ENCODE measurements at places on chromosomes 7 and 10.

GRCh38 chr7:47482013-47482875 is 99.7 kb downstream of the TNS3 start:
- peak; percentile 45 for DNase-seq

DNA sequence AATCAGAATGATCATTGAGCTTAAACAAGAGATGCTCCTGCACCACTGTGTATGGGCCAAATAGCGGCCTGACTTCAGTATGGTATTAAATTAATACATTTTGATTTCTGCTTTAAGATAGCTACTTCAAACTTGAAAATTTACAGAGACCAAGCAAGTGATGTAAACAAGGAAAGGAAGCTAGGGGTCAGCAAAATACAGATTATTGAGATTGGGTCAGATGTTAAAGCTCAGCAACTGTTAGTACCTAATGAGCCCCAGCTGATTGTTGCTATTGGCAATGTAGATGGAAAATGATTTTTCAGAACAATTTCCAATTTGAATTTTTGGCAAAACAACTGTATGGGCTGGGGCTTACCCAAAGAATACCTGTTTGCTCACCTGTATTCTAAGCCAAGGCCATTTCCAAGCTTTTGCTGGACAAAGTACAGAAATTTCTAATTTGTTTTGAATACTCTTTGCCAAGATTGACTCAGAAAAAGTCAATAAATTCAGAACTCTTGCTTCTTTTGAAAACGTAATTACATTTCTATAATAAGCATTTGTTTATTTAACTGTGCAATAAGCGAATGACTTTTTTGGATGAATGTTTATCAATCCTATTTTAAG is 23.0 kb upstream of the DLD start:
- no peak for DNase-seq

DNA sequence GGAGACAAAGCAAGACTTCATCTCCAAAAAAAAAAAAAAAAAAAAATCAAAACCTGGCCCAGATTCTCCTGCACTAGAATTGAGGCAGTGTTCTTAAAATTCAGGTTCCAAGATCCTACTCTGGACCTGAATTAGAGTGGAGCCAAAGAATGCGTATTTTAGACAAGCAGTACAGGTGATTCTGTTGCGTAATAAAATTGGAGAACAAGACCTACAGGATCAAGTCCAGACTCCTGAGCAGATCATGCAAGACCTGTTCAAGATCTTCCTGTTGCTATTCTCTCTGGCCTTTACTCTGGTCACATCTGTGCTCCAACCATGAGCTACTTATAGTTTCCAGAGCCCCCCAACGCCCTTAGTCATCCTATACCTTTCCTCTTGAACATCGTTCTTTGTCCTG is 51.5 kb upstream of the RSBN1L start:
- no peak for DNase-seq

DNA sequence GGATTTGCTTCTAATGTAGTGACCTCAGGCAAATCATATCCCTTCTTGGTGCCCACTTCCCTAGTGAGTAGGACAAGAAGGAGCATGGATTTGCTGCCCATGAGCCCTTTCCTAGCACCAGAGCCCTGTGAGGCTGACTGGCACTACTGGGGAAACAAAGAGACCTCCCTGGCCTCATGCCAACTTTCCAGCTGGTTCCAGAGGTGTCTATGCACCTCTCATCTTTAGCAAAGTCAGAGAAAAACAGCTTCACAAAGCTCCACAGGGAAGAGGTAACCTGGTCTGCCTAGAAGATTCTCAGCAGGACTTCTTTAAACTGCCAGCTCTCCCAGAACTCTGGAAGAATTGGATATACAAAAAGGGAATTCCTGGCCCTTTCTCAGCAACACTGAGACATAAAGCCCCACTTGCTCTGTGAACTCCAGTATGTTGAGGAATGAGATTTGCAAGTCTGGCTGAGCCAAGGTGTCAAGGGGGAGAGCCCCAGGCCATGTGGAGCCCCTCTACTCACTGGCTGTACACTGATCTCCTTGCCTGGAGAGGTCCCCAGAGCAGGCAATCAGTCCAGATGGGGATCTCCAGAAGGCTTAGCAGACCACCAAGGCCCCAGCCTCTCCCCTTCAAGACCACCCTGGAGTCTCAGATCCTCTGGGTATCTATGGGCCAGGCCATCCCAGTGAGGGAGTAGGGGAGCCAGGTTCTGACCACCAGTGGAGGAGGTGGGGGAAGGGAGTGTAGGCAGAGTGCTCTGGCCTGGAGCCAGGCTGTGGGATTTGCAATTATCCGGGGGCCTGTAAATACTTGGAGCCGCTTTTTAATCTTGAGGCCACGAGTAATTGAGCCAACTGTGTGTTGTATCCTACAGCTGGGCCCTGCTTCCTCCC is 24.4 kb upstream of the RBM20 start:
- no peak for DNase-seq

DNA sequence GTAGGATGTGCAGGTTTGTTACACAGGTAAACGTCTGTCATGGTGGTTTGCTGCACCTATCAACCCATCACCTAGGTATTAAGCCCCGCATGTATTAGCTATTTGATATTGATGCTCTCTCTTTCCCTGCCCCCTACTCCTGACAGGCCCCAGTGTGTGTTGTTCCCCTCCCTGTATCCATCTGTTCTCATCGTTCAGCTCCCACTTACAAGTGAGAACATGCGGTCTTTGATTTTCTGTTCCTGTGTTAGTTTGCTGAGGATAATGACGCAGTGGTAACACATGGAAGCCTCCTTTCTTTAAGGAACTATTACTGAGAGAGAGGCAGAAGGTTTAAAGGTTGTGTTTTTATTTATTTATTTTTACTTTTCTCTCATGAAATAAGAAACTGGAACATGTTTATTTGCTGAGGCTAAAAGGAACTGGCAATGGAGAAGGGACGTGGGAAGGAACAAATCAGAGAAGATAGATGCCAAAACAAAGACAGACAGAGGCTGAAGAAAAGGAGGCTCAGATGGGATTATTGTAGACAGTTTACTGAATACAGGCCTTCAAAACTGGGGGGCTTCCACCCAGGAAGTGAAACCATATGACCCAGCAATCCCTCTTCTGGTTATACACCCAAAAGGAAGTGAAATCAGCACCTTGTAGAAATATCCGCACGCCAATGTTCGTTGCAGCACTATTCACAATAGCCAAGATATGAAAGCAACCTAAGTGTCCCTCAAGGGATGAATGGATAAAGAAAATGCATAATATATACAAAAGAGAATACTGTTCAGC is 556.3 kb downstream of the GRM8 start:
- DNase-seq: no peak

- DNase-seq: no peak
Measured at GRCh38 chr10:51488766-51489408, 210.5 kb downstream of the CSTF2T start.

GRCh38 chr7:22726907-22727713 is at the start of gene IL6:
Gene IL6 (plus strand): TSS chr7:22727200. CDS start chr7:22727263, 63 bp downstream.
- DNase-seq: peak; percentile 85

GRCh38 chr10:3528823-3529403 is 256.1 kb downstream of the KLF6 start:
- no peak for DNase-seq

DNA sequence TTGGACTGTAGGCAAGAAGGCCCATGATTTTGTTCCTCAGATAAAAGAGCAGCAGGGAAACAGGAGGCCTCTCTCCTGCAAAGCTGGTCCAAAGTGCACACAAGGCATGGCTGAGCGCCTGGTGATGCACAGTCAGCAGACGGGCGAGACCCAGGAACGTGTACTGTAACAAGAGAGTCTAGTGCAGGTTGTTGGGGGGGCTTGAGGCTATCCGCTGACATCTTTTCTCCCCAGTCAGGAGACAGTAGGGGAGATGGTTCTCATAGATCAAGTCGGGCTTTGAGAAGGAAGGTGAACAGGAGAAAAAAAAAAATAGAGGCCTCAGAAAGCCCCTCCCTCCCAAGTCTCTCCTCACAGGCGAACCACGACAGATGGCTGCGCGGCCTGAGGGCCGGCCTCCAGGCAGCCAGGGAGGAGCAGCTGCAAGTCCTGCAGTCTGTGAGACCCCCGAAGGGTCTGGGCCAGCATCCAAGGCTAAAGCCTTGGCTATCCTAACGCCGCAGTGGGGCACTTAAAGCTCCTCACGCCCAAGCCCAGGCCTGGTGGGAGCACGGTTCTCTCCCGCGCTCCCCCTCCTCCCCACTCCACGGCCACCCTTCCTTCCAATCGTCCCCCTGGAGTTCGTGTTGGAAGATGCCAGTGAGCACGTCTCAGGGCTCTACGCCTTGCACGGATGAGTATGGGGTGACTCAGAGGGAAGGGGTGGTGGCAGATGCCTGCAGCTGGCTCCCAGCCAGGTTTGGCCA is 68.3 kb downstream of the PRKAG2 start:
- no peak for DNase-seq

GRCh38 chr7:47378728-47379395 is 203.0 kb downstream of the TNS3 start:
- DNase-seq: no peak

DNA sequence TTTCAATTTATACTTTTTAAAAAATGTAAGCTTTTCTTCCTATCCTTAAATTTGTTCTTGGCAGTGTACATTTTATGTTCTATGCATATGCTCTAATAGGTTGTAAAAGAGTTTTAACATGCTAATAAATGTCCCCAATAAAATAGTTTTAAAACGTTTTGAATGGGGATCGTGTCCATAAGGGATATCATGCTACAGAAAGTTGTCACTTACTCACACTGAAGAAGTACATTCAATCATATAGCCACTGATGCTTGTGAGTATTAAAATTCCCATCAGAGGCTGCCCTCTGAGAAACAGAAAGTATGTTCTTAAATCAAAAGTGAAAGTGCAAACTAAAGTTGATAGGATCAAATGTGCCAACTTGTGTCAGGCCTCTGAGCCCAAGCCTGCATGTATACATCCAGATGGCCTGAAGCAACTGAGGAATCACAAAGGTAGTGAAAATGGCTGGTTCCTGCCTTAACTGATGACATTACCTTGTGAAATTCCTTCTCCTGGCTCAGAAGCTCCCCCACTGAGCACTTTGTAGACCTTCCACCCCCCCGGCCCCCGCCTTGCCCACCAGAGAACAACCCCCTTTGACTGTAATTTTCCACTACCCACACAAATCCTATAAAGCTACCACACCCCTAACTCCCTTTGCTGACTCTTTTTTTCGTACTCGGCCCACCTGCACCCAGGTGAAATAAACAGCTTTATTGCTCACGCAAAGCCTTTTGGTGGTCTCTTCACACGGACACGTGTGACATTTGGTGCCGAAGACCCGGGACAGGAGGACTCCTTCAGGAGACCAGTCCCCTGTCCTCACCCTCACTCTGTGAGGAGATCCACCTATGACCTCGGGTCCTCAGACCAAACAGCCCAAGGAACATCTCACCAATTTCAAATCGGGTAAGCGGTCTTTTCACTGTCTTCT is 877 bp upstream of the NOD1 start:
- no peak for DNase-seq

GRCh38 chr7:29864656-29865055 is 58.3 kb downstream of the WIPF3 start:
- DNase-seq: no peak

GRCh38 chr7:10418985-10419384 is 554.7 kb upstream of the PHF14 start:
- DNase-seq: no peak

- DNase-seq: no peak
Measured at GRCh38 chr7:103912891-103913605, 76.4 kb downstream of the RELN start.

DNA sequence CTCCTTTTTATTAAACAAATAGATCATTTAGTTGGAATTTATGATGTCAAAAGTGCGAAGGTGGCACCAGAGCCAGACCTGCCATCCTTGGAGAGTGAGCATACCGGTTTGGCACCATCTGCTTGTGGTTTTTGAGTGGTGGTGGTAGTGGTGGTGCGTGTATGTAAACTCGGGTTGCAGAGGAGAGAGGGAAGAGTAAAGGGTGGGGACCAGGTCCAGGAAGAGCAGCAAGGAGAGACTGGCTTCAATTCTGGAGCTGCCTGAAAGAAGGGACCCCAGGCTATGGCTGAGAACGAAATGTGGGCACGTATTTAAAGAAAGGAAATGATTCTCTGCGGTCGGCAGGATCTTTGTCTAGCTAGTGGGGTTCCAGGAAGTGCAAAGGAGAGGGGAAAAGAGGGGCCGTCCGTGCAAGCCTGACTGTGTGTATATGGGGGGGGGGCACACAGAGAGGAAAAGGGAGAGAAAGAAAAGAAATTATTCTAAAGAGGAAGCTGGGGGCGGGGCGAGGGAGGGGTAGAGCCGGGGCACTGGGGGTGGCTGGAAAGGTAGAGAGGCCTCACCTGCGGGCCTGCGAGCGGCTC is 448 bp upstream of the GOLGA7B start:
- no peak for DNase-seq

GRCh38 chr10:64976150-64976549 is 1454.9 kb downstream of the REEP3 start:
- DNase-seq: no peak

- DNase-seq: no peak
Measured at GRCh38 chr10:3224241-3224640, 51.7 kb upstream of the PITRM1 start.

DNA sequence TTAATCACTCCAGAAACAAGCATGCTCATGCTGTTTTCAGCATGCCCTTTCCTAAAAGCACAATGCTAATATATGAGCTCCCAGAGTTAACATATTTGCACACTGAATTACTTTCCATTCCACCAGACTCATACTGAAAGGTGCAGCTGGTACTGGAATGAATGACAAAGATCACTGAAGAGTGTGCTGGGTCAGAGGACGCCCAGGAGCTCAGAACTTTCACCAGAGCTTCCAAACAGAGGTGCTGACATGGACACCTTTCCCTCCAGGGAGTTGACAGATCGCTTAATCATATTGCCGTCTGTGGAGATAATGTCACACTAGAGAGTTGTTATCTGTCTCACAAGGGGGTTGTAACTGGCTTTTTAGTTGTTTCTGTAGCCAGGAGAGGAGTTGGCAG is 292.9 kb downstream of the LHFPL3 start:
- no peak for DNase-seq

GRCh38 chr7:38311329-38311937 is 38.0 kb upstream of the TARP start:
- peak; percentile 76 for DNase-seq

DNA sequence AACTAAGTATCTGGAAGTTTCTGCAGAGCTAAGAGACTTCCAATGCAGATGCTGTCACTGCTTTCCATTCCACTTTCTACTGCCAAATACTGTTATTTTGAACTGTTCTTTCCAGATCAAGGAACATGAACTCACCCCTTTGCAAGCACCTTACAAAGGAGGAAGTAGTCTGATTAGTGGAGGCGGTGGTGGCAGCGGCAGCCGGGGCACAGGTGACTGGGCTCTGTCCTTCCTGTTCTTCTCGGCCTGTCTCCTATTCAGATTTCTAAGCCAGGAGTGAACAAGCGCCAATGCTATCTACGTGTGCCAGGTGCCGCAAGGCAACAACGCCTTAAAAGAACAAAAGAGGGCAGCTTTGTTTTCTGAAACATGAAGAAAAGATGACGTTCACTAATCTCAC is 44.9 kb downstream of the BEND7 start:
- DNase-seq: no peak

Data from K562 (cell line).